SK-N-SH (cell line): ENCODE measurements at places on chromosomes 16 and 17. TPM values are rescaled to one million over a fixed set of nuclear protein-coding genes. Genes with fewer than 3 reads are reported as not detected.
A peak's percentile ranks its signal among the peaks of the same experiment; 100 is the strongest.

TMEM235 gene
- polyA plus RNA-seq = not detected in 2 replicates

HEATR9 gene
- polyA plus RNA-seq = not detected in 2 replicates

PRDM7 gene
- not detected in 2 replicates for polyA plus RNA-seq

TPSG1 gene
- polyA plus RNA-seq = not detected in 2 replicates

EME1 gene
- polyA plus RNA-seq = 16.9 and 21.5 TPM in 2 replicates

QPRT gene
- polyA plus RNA-seq = 12.5 and 12.6 TPM in 2 replicates

DNA sequence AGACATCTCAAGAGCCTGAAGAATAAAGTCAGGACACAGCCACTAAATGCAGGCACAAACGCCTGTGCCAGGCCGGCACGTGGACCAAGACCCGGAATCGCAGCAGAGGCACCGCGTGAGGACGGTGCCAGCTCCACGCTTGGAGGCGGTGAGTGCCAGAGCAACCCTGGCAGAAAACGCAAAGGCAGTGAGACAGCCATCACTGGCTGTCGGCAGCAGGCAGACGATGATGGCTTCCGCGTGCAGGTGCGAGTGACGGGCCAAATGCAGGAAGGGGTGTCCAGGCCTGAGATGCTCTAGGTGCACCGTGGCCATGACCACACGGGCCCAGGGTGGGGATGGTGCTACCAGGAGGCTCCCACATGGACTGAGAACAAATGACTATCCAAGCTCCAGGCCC lies 78.8 kb downstream of the LMF1 start:
- no peaks in the 10 kb centered on the region for H3K27me3 ChIP-seq
- DNase-seq = no peak

DNA sequence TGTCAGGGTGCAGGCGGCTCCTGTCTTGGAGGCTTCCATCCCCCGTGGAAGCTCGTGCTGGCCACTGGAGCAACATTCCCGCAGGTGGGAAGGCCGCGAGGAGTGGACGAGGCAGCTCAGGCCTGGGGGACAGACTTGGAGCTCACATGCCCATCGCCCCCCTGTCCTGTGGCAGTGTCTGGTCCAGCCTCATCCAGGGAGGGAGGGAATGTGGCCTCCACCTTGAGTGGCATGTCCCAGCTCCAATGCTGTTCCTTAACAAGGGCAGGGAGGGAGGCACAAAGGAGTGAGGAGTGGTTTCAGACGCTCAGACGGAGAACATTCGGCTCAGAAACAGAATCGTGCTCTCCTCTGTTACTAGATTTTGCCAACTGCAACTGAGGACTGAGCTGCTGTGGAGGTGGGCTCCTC lies 159.4 kb upstream of the CHMP6 start:
- peak overlapping the region; percentile 54; the same call in 1 of the 2 replicates for H3K4me3 ChIP-seq
- H3K36me3 ChIP-seq = peaks cover 3% of the 10 kb centered on the region; the same call in 1 of the 2 replicates
- peak; percentile 89 for DNase-seq
- no peaks in the 10 kb centered on the region for H3K27me3 ChIP-seq
- peaks cover 28% of the 10 kb centered on the region for H3K4me1 ChIP-seq

DNA sequence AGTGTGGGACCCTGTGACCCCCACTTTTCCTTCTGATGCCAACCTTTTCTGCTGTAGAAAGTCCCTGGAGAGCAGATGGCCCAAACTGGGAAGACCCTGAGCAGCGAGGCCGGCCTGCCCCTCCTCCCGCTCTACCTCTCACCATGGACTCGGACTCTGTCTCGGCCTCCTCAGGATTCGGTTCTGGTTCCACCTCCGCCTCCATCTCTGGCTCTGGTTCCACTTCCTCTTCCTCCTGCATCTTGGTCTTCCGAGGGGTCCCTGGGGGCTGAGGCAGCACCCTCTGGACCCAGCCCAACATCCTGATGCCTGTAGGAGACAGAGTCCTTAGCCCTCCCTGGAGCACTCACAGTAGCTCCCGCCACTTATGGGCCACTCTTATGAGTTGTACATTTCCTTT lies 3.9 kb downstream of the CNGB1 start:
- no peaks in the 10 kb centered on the region; the same call in 1 of the 2 replicates for H3K27me3 ChIP-seq
- no peaks in the 10 kb centered on the region for H3K36me3 ChIP-seq
- no peak overlapping the region for H3K4me3 ChIP-seq

GRCh38 chr17:45949755-45950320 lies 49.2 kb upstream of the STH start:
- H3K4me3 ChIP-seq = no peak overlapping the region
- H3K27ac ChIP-seq = no peak overlapping the region
- no peak for DNase-seq
- no peaks in the 10 kb centered on the region for H3K36me3 ChIP-seq

GRCh38 chr16:49615576-49615975 lies 240.3 kb downstream of the ZNF423 start:
- H3K27ac ChIP-seq = no peak overlapping the region
- H3K27me3 ChIP-seq = no peaks in the 10 kb centered on the region

- no peak overlapping the region for H3K27ac ChIP-seq
- no peaks in the 10 kb centered on the region for H3K27me3 ChIP-seq
- H3K36me3 ChIP-seq = no peaks in the 10 kb centered on the region; the same call in 1 of the 2 replicates
- peaks cover 27% of the 10 kb centered on the region for H3K4me1 ChIP-seq
Measured at GRCh38 chr16:27624154-27625049, 74.5 kb downstream of the KATNIP start.

- no peak overlapping the region for H3K27ac ChIP-seq
- no peak overlapping the region for H3K4me3 ChIP-seq
- no peaks in the 10 kb centered on the region for H3K36me3 ChIP-seq
- no peaks in the 10 kb centered on the region for H3K27me3 ChIP-seq
Measured at GRCh38 chr17:59456428-59456827, 109.0 kb upstream of the DHX40 start.

GRCh38 chr17:49616086-49616485 lies 40.4 kb downstream of the NXPH3 start:
- H3K36me3 ChIP-seq = peaks cover 70% of the 10 kb centered on the region
- no peaks in the 10 kb centered on the region for H3K4me1 ChIP-seq
- H3K27ac ChIP-seq = no peak overlapping the region
- no peak for DNase-seq
- no peak overlapping the region for H3K4me3 ChIP-seq
